ENCODE measurements at places on chromosomes 5 and 9.

GRCh38 chr9:9951556-9952160, 661.1 kb downstream of the PTPRD start:
- DNase-seq, result no peak

- DNase-seq, result no peak
Measured at GRCh38 chr5:15943487-15943886, 236.1 kb downstream of the MARCHF11 start.

- DNase-seq, result no peak
Measured at GRCh38 chr5:178529080-178529479, 61.1 kb downstream of the COL23A1 start.

GRCh38 chr9:113964495-113965170, 88.5 kb downstream of the ZNF618 start:
- DNase-seq, result no peak

DNA sequence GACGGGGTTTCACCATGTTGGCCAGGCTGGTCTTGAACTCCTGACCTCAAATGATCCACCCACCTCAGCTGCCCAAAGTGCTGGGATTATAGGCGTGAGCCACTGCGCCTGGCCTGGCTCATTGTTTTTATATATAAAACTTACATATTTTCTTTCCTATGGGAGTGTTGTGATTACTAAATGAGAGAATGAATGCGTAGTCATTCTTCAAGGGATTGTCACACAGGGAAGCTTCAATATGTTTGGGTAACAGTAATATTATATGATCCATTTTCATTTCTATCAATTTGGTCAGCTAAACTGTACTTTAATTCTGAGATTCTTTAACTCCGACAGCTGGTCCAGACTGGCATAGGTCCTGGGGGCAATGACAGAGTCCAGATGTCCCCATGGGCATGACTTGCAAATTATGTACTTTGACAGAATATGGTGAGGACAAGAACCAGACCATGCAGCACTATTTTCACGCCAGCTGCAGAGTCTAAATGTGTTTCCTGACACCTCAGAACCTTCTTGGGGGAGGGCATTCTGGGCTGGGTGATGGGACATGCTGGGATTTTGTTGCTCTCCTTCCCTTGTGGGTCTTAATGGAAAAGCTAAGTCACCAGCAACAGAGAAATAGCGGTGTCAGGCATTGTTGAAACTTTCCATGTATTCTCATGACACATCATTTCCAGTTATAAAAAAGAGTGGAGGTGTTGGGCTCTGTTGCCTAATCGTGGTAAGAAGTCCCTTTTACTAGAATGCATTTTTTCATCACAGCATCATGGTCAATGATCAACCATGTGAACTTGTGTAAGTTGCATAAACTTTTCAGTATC, 40.9 kb upstream of the TNC start:
- no peak for DNase-seq
